ENCODE measurements at places on chromosomes 16 and 17. TPM values are rescaled to one million over a fixed set of nuclear protein-coding genes. Genes with fewer than 3 reads are reported as not detected.

The ACTG1 gene
- total RNA-seq: 1,105 TPM

The EPN2 gene
- total RNA-seq: 10.0 TPM

The CD300E gene
- not detected for total RNA-seq

The NLRP1 gene
- 11.6 TPM for total RNA-seq

The GLIS2 gene
- total RNA-seq: 0.29 TPM
